Motor neuron (in vitro differentiated cells): ENCODE measurements at places on chromosomes 2 and 18.

GRCh38 chr2:151620761-151621160 lies 113.5 kb downstream of the NEB start:
- ATAC-seq = no peak

DNA sequence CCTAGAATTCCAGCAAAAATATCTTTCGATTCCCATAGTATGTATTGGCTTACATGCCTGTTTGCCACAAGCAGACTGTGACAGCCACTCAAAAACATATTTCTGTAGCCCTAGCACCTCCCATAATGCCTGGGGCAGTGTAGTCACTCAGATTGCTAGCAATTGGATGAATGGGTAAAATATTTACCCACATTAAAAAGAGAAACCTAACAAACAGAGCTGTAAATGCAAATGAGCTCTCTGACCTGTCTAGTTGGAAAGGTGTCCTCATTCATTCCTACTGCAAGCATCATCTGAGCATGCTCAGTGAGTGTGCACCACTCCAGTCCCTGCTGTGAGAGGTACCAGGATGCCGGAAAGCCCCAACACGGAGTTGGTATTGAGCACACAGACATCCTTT lies 234.0 kb upstream of the RAB12 start:
- peak; percentile 74 for ATAC-seq

- peak; percentile 85 for ATAC-seq
Measured at GRCh38 chr18:37383036-37383785, 182.4 kb downstream of the CELF4 start.

DNA sequence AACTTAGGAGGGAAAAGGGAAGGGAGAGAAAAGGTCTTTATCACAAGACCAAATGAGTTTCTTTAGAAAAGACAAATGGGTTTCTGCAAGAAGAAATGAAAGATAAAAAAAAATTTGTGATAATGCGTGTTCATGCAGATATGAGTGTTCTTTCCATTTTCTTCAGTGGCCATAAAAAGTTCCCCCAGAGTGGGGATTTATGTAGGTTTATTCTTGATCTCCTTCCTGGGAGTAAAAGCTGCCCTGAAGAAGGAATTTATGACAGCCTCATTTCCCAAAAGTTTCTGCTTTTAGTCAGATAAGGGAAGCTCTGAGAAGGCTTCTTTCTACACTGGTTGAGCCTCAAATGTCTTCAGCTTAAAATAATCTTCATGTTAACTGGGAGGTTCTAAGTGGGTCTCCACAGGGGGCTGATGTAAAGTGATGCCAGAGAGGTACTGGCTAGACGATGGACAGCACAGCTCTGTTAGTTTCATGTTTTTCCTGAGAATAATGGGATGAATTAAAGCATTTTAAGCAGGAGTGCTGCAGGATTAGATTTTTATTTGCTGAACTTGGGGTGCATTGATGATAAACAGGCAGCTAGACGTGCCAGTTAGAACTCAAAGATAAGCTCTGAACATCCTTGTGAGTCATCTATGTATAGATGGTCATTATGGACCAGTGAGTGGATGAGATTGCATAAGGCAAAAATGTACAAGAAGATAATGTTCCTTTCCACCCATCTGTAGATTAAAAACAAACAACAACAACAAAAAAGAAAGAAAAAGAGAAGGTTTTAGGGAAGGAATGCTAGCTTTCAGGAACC lies 99.4 kb upstream of the MSH2 start:
- ATAC-seq = no peak
